Stimulated activated CD4-positive, alpha-beta T cell treated with anti-CD3 and anti-CD28 coated beads, Interleukin-2, amount 100 ng/mL, for 48 hours (primary cell): ENCODE measurements at places on chromosomes 6 and 20.

- no peak for DNase-seq
Measured at GRCh38 chr20:8853805-8854338, 215.0 kb upstream of the PLCB4 start.

DNA sequence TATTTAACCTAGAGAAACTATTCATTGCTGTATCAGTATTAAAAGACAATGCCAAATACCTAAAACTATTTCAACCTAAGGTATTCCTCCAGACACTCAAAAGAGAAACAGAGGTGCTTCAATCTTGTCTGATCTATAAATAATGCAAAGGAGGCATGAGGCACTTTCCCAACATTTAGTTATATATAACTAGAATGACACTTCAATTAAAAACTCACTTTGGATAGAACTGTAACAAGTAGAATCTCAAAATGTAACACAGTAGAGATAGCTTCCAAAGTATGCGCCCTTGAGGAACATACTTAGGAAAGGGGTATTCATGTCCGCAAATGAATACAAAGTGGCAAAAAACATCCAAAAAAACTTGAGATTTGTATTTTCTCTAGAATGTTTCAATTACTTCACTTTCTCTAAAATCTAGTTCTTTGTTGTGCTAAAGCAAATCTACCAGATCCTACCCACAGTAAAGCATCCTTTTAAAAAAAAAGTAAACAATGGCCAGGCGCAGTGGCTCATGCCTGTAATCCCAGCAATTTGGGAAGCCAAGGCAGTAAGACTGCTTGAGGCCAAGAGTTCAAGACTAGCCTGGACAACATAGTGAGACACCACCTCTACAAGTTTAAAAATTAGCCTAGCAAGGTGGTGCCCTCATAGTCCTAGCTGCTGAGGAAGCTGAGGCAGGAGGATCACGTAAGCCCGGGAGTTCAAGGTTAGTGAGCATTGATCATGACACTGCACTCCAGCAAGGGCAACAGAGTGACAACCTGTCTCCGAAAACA is 10.3 kb downstream of the SYNCRIP start:
- DNase-seq, result no peak

- no peak for DNase-seq
Measured at GRCh38 chr6:130743175-130743574, 84.0 kb upstream of the SMLR1 start.

- DNase-seq, result no peak
Measured at GRCh38 chr20:1310506-1311190, 18.3 kb downstream of the SDCBP2 start.

- DNase-seq, result no peak
Measured at GRCh38 chr6:153644000-153644399, 395.0 kb upstream of the OPRM1 start.

GRCh38 chr20:57894096-57894495 is 184.3 kb upstream of the PMEPA1 start:
- DNase-seq, result no peak

GRCh38 chr6:5778317-5778857 is 228.3 kb downstream of the NRN1 start:
- DNase-seq, result no peak

GRCh38 chr6:121826156-121826810 is 390.8 kb downstream of the GJA1 start:
- no peak for DNase-seq

GRCh38 chr20:13333036-13333435 is 112.0 kb downstream of the ISM1 start:
- DNase-seq, result no peak

DNA sequence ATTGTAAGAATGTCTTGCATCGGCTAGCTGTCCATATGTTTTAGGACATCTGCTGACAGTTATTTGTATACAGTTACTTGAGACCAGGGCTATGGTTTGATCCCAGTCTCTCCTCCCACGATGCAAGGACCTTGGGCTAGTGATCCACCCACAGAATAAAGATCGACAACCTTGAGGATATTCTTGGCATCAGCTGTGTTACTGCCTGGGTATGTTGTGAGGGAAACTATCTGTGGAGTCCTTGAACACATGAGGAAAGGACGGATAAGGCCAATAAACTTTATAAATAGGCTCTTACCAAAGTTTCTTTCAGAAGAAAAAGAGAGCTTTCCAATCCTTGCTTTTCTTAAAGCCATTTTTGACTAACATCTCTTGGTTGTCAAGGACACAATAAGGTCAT is 70.8 kb upstream of the HEY2 start:
- DNase-seq, result no peak

DNA sequence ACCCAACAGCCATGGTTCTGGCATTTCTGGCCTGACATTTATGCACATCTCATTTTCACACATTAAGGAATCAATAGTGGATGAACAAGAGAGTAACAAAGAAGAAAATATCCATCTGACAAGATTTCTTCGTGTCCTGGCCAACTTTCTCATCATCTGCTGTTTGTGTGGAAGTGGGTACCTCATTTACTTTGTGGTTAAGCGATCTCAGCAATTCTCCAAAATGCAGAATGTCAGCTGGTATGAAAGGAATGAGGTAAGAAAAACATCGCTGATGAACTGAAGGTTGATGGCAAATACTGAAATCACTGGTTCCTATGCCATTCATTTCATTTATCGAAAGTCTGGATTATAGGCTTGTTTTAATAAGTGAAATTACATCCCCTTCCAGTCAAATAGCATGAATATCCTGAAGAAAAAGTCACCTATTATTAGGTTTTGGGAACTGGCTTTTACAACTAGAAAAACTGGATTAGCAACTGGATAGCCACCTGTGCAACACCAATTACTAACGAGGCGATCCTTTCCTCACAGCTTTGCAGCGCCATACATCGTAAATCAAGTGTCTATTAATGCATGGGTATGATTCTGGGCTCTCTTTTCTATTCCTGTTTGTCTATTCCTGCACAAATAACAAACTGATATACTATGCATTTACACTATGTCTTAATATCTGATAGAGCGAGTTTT is 50.2 kb upstream of the NOP56 start:
- DNase-seq, result no peak

GRCh38 chr6:106546691-106547414 is 82.4 kb downstream of the RTN4IP1 start:
- DNase-seq, result no peak

DNA sequence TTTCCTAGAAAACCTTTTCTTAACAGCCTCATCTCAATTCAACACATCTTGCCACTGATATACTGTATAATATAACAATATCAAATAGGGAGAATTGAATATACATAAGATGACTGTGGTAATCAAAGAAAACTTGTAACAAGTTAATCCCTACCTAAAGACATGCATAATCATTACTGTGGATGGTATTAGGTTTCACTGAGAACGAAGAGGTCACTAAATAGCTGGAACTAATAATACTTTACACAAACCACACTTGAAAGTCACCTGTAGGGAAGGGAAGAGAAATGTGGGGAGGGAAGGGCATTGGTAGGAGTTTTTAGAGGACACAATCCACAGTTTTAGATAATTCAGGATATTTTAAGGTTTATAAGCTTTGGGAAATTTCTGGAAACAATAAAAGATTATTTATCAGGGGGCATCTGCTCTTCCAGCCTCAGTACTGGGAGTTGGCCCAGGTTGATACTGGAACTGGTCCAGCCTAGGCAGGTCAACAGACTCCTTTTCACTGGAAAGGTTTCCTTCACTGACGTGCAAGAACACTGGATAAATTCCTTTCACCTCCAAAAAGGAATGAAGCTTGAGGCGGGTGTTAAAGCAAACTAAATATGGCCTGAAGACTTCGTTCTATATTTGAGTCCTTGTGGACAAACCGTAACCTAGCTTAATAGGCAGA is 44.0 kb downstream of the MAP7 start:
- no peak for DNase-seq

DNA sequence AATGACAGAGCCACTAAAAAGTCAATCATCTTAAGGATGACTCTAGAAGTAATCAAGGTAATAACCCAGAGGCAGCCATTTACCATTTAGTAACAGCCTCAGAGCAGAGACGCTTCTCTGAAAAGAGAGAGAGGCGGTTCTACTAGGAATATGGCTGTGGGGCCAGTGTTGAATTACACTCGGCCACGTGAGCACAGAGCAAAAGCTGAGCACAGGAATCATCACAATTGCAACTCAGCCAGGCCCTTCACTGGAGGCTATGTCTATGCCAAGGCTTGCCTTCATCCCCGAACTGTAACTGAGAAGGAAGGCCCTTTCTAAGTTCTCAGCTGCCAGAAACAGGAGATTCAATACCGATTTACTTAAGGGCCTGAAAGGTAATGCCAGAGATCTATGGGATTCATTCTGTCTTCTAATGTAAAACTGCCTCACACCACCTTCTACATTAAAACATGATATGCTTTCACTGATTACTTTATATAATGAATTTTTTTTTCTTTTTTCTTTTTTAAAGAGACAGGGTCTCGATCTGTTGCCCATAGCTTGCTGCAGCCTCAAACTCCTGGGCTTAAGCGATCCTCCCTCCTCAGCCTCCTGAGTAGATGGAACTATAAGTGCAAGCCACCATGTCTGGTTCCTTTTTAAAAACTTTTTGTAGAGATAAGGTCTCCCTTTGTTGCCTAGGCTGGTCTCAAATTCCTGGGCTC is 67.6 kb downstream of the NUDT3 start:
- DNase-seq, result no peak

GRCh38 chr20:63086421-63087235 is 79.9 kb upstream of the BHLHE23 start:
- no peak for DNase-seq

DNA sequence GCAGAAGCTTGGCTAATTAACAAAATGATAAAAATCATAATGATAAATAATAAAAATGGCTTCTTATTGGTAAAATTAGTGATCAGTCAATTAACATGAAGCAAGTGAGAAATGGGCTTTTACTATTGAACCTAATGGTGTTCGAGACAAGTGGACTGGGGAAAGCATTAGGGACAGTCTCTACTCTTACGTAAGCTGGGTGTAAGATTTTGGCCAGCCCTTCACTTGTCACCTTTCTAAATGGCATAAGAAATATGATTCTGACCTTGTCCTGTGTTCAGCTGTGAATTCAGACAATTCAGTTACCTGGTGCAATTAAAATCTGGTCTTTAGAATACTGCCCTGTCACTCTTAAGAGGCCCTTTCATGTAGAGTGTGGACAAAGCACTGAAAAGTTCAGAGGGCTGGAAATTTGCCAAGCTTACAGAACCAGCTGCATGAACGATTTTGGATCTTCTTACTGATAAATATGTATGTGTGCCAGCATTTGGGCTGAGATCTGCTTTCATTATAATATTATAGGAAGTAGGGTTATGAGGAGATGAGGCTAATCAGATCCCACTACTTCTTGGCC is 115.9 kb downstream of the QRSL1 start:
- no peak for DNase-seq

DNA sequence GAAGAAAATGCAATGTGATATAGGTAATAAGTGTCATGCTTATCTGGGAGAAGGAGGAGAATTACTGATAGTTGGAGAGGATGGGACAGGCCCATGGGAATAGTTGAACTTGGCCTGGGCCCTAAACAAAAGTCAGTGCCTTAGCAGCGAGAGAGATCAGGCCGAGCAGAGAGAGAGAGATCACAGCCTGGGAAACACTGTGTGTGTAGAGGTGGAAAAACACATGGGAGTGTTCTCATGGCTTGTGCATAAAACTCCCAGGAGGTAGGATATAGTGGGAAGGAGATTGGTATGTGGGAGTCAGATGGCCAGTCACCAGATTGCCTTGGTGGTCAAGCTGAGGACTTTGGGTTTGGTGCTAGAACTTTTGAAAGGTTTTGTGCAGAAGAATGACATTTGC is 47.6 kb downstream of the FIG4 start:
- DNase-seq, result no peak

DNA sequence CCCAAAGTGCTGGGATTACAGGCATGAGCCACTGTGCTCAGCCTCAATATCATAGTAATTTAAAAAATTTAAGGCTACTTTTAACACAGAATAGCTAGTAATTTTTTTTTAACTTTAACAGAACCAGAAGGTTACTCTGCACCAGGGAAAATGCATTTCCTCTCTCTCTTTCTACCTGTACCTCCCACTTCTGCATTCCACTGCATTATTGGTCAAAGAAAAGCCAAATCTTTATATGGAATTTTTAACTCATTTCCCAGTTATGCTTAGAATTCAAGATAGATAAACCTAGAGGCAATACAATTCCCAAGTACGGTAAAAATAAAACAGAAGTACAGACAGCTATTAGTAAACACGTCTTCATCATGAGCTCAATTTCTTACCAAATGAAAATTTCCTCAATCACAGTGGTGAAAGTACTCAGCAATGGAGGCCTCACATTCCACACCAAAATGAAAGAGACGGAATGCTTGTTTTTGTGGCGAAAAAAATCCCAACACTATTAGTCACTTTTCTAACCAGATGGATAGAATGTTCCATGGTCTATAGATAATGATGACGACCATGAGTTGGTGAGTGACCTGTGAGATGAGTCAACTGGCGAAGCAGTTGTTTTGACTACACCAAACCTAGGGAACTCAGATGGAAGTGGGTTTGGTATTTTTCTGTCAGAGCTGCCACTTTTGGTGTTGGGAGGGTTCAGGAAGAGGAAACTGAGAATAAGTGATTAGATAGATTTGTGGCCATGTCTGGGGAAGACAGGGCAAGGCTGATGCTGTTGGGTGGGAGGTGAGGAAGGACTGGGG is 104.7 kb upstream of the SGK1 start:
- no peak for DNase-seq

DNA sequence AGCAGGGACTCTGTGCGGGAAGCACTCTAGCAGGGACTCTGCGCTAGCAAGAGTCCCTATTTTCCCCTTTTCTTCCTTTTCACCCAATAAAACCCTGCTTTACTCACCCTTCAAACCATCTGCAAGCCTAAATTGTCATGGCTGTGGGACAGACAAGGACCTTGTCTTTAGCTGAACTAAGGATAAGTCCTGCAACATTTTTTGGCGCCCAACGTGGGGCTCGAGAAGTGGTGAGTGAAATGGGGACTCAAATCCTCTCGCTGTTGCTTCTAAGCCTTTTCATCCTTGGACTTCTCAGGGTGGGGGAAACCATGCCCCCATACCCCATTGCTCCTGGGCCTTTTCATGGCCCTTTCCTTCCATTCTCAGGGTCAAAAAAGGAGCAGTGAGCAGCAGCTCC is 46.4 kb downstream of the IMPG1 start:
- no peak for DNase-seq

- no peak for DNase-seq
Measured at GRCh38 chr20:1001911-1002681, at the start of gene RSPO4. Gene RSPO4, minus strand, starts transcription at chr20:1002311. Its CDS starts 147 bp downstream, at chr20:1002164.

DNA sequence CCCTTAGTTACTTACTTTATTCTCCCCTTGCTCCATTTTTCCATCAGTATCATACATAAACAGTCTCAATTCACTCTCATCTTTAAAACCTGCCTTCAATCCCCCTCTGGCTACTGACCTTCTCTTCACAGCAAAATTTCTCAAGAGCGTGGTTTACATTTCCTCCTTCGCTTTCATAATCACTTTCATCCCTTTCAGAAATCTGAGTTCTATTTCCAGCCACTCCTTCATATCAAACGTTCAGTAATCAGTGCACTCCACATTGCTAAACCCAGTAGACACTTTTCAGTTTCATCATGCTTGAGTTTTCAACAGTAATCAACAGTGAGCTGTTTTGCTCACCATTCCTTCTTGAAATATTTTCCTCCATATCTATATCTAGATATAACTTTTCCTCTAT is 176.7 kb upstream of the HSF2 start:
- DNase-seq, result no peak

- DNase-seq, result no peak
Measured at GRCh38 chr20:29296256-29297230, 1960.9 kb upstream of the DEFB115 start.
